Activated CD8-positive, alpha-beta memory T cell treated with anti-CD3 and anti-CD28 coated beads for 48 hours (primary cell): ENCODE measurements at places on chromosomes 5 and 9.

DNA sequence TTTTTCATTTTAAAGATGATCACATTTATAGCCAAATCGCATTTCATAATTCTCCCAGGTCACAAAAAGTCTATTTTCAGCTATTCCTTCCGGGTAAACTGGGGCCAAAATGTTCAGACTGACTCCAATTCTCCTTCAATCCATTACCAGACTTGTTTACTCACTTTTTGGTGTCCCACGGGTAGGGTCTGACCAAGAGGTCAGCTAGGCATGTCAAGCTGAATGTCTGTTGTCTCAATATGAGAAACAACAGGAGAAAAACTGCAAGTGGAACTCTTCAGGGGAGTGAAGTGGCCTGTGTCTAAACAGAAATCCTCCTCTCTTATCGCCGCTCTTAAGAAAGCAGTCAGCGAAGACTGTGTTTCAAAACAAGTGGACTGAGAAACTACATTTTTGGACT, 171.3 kb downstream of the APBA1 start:
- no peak for DNase-seq

DNA sequence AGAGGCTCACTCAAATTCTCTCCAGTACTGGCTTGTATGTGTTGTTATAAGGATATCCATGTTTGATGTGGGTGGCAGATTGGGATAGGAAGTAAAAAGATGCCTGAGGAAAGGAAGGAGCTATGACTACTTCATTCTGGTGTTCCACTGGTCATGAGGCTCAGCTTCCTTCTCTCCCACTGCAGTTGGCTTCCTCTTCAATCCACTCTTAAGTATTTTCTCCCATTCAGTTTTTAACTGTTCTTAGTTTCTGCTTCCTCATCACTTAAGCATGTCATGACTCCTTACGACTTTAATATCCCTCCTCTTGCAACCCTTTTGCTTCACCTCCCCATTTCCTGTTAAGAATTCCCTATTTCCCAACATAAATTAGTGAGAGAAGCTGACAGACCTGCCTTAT, 81.1 kb downstream of the PJA2 start:
- no peak for DNase-seq

GRCh38 chr9:72476100-72476499, 45.3 kb upstream of the TMC1 start:
- DNase-seq: no peak

DNA sequence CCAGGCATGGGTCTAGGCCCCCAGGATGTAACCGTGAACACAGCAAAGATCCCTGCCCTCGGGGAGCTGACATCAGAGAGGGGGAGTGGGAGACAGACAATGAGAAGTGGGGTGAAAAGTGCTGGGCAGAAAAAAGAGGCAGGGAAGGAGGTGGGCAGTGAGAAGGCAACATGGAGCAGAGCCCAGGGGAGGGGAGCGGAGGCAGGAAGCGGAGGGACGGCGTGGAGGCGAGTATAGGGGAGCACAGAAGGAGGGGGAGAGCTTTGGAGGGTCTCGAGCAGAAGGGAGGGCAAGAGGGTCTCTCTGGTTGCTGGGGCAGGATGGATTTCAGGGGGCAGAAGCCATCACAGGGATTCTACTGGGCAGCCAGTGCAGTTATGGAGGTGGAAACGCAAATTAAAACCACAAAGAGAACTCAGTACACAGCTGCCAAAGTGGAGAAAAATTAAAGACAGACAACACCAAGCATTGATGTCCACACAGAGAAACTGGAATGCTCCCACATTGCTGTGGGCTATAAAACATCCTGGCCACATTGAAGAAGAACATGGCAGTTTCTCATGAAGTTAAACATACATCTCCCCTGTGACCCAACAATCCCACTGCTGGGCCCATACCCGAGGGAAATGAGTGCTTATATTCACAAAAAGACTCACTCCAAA, 21.1 kb upstream of the LAMC3 start:
- no peak for DNase-seq

GRCh38 chr9:18189871-18190670, 283.9 kb upstream of the ADAMTSL1 start:
- DNase-seq: no peak

GRCh38 chr5:158813275-158813674, 286.4 kb downstream of the EBF1 start:
- no peak for DNase-seq

GRCh38 chr5:67693956-67694809, 497.6 kb upstream of the CD180 start:
- no peak for DNase-seq

- DNase-seq: no peak
These were observed 350.1 kb downstream of the TMEM232 start for GRCh38 chr5:110376281-110376951.

DNA sequence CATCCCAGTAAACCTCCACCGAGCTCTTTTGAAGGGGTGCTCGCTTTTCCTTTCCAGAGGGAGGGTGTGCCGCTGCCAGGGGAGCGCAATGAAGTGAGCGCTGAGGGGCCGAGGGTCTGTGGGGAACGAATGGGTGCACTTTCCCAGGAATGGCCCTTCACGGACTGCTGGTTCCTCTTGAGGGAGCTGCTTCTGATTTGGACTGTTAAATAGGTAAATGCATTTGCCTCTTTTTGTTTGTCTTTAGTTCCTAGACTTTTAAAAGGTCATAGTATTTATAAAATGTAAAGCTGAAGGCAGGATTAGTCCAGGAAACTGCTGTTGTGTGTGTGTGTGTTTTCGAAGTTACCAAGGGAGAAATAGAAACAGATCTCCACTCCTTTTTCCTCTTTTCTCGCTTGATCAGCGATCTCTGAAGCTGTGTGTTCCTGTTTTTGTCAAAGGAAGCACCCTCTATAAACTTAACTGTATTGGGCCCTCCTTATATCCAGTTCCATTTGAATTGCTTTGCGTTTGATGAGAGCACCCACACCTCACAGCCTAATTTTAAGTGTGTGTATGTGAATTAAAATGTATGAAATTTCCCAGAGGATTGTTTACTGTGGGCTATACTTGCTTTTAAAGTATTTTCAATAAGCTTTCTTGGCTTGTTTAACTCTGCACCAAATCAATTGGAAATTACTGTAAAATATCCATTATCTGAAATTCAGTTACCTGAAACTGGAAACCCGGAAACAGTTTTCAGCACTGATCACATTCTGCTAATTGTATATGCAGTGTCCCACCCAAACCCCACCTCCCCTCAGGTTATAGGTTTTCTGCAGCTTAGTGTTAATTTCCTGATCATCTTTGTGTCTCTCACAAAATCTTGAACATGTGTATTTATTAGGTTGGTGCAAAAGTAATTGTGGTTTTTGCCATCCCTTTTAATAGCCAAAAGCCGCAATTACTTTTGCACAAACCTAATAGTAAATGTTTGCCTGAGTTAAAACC, 966 bp downstream of the SNX2 start:
- no peak for DNase-seq

DNA sequence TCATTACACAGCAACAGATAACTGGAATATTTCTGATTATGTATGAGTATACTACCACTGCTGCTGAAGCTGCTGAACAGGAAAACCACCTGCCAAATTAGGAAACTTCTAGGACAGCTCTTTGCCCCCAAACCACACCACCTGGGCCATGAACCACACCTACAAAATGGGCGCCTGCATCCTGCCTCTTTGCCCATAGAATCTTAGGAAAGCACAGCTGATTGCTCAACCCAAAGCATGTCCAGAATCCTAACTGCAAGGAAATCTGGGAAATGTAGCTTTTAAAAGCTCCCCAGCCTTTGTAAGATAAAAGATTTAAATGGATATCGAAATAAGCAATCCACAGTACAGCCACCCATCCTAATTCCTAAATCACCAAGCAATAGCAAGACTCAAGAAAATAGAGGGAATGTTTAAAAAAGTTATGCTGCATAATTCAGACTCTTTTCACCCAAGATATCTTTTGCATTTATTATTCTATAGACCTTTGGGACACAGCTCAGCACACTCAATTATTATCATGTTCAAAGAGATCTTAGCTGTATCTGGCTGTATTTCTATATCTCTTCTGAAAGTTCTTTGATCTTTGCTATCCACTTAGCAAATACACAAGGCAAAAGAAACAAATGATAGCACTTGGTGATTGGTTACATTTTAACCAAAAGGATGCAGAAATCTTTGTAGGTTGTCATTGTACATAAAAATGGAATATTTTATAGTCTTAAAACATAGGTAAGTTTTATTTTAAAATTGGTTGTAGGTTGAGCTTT, 6.8 kb upstream of the C9orf152 start:
- no peak for DNase-seq

DNA sequence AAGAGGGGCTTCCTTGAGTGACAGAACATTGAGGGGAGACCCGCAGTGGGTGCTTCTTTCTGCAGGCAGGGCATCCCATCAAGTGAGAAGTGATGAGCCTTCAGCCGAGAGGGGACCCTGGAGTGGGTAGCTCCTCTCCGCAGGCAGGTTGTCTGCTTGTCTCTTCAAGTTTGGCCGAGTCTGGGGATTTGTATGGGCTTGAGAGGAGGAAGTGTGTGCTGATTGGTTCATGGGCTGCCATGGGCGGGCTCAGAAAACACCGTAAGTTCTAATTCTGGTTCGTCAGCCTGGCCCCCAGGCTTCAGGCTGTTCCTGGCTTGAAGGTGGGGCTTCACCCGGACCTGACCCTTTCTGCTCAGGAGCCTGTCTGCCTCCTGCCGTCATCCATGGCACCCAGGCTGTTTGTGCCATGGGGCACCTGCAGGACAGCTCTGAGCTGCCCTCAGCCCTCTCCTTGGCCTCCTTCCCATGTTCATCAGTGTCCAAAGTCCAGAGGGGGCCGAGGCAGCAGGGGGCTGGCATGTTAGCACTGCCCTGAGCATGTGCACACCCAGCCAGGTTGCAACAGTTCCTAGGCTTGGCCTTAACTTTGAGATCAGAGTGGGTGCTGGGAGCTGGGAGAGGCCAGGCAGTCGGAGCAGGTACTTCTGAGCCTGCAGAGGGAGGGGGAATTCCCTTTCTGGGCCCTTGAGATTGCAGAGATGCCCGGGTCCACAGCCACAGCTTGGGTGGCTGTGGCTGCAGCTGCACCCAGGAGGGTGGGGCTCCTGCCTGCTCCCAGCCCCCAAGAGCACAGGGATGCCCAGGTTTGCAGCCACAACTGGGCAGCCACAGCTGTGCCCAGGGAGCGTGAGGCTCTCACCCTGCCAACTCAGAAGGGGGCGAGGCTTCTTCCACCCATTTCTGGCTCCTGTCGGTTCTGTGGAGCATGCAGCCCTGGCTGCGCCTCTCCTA, 13.5 kb upstream of the DHFR start:
- no peak for DNase-seq

DNA sequence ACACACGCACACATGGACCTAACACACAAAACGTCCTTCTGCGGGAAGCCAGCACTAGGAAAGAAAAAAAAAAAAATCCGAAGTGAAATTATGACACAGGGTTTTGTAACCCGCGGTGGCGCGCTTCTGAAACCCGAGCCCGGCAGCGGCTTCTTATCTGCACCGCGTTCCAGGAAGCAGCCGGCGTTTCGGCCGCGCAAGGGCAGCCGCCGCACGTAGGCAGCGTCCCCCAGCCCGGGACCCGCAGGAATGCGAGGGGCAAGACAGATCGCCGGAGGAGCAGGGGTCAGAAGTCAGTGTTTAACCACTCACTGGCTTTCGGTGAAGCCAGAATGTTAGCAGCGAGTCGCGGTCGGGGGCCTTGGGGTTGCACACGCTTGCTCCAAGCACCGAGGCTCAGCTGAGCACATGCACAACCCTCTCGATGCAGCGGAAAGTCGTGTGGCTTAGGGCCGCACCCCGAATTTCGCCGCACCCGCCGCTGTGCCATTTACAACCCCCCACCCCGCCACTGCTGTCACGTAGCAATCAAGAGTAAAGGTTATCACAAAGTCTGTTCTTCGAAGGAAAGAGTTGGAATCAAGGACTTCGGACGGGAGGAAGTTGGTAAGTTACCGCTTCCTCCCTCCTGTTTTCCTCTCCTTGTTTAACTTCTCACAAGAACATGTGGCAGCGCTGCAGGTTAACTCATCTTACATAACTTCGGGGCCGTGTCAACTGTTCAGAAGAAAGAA, 167.9 kb downstream of the AUH start:
- DNase-seq: peak; percentile 80

GRCh38 chr5:148823871-148824270, 2.5 kb upstream of the ADRB2 start:
- no peak for DNase-seq
